ENCODE measurements at places on chromosomes 3 and 15.

- DNase-seq = no peak
Measured at GRCh38 chr15:96132126-96132525, 198.4 kb upstream of the NR2F2 start.

- no peak for DNase-seq
Measured at GRCh38 chr3:25453619-25454004, 25.5 kb downstream of the RARB start.

GRCh38 chr3:52218026-52218425 lies 7.4 kb downstream of the TLR9 start:
- no peak for DNase-seq

GRCh38 chr3:23094890-23095462 lies 108.2 kb upstream of the UBE2E2 start:
- DNase-seq = no peak

DNA sequence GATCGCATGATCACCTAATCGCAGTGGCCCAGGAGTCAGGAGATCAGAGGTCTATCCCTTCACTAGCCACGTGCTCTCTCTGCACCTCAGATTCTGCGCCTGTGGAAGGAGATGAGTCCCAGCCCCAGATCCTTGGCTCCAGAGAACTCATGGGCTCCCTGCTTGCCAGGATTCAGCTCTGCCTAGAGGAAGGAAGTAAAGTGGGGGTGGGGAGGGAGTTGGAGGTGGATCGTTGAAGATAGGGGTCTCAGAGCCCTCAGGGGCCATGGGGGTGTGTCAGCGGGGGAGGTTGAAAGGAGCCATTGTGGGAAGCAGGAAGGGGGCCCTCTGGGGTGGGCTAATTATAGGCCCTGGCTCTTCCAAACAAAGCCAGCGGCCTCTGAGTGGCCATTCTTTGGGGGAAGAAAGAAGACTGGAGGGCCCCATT lies 11.3 kb upstream of the STRA6 start:
- no peak for DNase-seq

DNA sequence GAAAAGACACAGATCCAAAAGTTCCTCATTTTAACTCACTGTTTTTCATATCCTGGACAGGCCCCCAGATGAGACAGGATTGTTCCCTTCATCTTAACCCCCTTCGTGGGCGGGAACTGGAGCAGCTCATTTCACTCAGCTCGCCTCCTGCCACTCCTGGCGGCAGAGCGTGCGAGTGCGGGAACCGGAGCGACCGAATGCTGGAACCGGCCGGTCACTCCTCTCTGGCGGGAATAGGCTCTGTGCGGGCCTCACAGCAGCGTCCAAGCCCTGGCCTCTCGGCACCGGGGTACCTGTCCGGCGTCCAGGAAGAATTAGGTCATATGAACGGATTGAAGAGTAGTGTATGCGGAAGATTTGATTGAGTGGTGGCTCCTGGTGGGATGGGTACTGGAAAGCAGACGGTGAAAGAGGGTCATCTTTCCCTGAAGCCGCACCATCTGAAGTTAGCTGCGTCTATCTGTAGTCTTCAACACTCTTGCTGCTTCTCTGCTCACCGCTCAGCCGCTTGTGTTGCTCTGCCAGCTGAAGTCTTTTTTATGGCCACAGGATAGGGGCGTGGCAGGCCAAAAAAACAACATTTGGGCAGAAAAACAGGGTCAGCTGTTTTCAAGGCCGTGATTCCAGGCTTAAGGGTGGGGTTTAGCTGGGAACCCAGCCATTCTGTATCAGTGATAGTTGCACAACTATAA lies 42.3 kb upstream of the FXR1 start:
- no peak for DNase-seq
